ENCODE measurements at places on chromosomes 2 and 18.

- DNase-seq = no peak
Observed at GRCh38 chr2:83901317-83901716, 557.8 kb downstream of the SUCLG1 start.

GRCh38 chr18:36640021-36640952, 188.5 kb downstream of the TPGS2 start:
- no peak for DNase-seq

GRCh38 chr2:20514596-20515269, 67.9 kb downstream of the RHOB start:
- peak; percentile 60 for DNase-seq

GRCh38 chr2:118000041-118000440, 13.8 kb downstream of the CCDC93 start:
- no peak for DNase-seq

DNA sequence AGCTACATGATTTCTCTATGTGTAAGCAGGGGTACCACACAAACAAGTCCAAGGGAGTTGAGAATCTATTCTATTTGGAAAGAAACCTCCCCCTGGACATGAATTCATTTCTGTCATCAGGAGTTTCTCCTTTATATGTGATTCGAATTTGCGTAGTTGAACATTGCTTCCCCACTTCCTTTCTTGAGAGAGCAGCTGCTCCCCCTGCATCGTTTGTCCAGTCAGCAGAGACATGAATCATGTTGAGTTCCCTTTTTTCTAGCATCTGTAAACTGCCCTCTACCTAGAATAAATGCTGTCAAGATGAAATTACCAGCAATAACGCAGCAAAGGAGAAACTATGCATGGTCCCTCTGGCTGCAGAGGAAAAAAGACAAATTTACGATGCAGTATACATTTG, 73.8 kb downstream of the KIF5C start:
- DNase-seq = no peak

DNA sequence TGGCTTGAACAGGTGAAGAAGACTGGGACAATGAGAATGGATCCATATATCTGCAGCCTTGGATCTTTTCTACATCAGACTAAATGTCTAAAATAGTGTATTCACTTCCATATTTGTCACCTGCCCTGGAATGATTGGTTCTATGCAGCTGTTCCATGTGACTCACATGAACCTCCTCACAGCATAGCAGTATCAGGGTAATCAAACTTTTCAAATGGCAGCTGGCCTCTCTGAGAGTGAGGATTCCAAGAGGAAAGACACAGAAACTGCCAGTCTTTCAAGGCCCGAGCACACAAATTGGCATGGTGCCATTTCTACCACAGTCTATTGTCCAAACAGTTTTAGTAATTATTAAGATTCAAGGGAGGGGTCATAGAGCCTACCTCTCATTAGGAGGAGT, 859.3 kb downstream of the BCL11A start:
- no peak for DNase-seq

DNA sequence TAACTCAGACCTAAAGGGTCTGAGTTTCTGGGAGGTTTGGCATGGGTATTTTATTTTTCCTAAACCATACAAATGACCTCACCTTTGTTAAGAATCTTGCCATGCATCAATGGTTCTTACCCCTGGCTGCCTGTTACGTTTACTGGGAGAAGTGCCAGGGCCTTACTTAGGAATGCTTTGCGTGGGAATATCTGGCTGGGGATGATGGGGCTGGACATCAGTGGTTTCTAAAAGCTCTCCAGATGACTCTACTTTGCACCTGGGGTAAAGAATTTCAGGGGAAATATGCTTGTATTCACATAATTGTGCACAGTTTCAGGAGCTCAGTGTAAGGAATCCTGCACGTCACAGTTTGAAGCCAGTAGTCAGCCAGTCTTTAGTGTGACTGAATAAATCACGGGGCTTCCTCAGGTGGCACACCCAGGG, 18.2 kb upstream of the DAW1 start:
- no peak for DNase-seq

GRCh38 chr2:208916881-208917280, 507.0 kb upstream of the MAP2 start:
- no peak for DNase-seq

DNA sequence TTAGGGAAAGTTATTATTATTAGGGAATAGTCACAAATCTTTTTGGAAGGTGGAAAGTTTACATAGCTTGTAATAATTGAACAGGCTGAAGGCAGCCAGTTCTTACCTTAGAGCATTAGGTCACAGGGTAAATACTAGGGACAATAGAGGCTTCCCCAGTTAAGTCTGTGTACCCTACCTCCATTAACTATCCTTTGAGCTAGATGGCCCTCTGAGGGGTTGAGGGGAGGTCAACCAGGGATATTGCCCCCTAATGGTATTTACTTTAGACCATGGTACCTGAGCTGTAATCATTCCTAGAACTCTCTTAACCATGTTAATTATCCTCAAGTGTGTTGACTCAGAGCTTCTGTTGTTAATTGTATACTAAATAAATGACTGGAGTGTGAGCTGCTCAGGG, 120.5 kb upstream of the SCN7A start:
- no peak for DNase-seq

DNA sequence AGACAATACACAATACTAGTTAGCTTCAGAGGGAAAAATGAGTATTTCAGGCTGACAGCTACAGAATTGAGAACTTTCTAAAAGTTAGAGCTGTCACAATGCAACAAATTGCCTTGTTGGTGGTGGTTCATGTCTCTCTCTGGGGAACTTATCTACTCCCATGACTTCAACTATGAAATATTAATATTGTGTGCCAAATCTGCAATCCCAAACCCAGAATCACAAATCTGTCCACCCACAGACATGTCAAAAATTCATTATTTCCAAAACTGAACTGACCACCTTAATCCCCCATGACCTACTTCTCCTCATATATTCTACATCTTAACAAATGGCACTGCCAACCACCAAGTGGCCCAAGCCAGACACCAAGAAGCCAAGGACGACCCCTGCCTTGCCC, 143.5 kb downstream of the TCF4 start:
- DNase-seq = no peak

DNA sequence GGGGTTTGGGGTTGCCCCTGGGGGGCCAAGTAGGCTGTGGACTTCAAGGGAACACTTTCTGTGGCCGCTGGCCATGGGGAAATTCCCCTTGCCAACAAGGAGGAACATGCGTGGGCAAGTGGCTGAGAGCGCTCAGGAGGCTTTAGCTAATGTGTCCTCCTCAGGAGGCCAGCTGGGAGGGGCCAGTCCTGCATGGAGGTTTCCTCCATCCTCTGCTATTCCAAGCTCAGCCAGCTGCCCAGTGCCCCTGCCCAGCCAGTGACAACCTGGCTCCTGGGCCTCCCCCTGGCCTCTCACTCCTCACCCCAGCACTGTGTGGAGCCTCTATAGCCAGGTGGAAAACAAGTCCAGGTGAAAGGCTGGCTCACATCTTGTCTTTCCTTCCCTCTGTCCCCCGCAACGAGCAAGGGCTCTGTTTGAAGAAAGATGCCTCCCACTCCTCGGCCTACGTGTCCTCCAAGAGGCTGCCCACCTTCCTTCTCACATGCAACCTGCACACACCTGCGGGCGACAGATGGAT, 64.4 kb upstream of the DAPL1 start:
- no peak for DNase-seq

DNA sequence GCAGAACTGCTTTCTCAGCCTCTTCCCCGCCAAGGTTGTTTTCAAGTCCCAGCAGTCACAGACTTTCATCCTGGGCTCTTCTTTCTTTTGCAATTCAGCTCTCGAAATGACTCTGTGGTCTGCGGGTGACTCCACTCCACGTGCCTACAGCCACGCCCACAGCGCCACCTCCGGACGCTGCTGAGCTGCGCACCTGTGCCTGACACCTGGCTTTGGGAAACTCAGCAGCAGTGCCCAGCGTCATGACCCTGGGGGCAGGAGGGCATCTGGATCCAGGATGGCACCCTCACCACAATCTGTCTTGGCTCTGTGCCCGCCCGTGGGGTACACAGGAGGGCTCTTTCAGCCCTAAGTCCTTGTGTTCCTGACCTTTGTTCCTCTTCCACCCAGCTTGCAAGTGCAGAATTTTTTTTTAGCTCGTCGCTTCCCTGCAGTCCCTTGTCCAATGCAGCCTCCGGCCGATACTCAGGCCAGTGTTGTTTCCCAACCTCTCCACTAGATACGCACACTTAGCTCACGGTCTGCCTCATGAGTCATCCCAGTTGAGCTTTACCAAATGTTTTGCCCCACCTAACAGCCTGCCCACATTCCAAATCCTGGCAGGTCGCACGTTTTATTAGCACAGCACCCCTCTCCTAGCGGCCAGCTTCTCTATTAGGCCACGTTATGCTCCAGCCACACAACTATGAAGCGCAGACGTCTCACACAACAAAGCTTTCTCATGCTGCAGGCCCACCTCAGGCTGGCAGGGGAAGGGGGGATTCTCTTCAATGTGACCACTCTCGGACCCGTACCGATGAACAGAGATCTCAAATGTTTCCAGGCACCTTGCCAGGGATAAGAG, 6.5 kb upstream of the CAPN10 start:
- no peak for DNase-seq

- no peak for DNase-seq
Observed at GRCh38 chr2:127569666-127570065, 34.2 kb downstream of the MYO7B start.

GRCh38 chr18:9530226-9531009, 55.1 kb downstream of the RALBP1 start:
- DNase-seq = no peak

All from smooth muscle cell of the brain vasculature (primary cell).